ENCODE measurements at places on chromosomes 12 and 14.
A peak's percentile ranks its signal among the peaks of the same experiment; 100 is the strongest.

GRCh38 chr14:101130861-101131260, 227.3 kb upstream of the RTL1 start:
- no peak for DNase-seq

- no peak for DNase-seq
These were observed 219.8 kb downstream of the RPS29 start for GRCh38 chr14:49366416-49366815.

DNA sequence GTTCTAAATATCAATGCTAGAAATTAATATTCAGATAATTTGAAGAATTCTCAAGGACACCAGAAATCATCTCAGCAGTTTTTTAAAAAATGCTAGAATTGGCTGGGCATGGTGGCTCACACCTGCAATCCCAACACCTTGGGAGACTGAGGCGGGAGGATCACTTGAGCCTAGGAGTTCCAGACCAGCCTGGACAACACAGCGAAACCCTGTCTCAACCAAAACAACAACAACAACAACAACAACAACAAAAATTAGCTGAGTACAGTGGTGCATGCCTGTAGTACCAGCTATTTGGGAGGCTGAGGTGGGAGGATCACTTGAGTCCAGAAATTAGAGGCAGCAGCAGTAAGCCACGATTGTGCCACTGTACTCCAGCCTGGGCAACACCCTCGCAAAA, 3.2 kb upstream of the MDP1 start:
- no peak for DNase-seq

- peak; percentile 80 for DNase-seq
These were observed 768 bp downstream of the CEP170B start for GRCh38 chr14:104865631-104866441.

DNA sequence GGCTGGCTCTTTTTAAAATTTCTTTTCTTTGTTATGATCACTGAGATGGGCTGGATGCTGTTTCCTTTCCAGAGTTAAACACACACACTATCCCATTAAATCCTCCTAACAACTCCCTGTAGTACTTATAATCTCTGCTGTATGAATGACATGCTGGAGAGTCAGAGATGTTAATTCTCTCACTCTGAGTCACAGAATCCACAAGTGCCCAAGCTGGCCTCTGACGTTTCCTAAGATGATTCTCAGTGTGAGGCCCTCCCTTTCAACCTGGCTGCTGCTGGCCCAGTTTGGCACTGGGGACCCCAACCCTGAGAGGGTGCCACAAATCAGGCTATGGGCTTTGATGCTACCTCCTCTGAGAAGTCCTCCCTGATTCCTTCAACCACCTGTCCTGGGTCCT, 5.4 kb downstream of the NOS1 start:
- no peak for DNase-seq

- DNase-seq = no peak
These were observed 209.5 kb downstream of the ANO6 start for GRCh38 chr12:45425426-45425825.

GRCh38 chr14:49294621-49295148, 291.5 kb downstream of the RPS29 start:
- DNase-seq = no peak

DNA sequence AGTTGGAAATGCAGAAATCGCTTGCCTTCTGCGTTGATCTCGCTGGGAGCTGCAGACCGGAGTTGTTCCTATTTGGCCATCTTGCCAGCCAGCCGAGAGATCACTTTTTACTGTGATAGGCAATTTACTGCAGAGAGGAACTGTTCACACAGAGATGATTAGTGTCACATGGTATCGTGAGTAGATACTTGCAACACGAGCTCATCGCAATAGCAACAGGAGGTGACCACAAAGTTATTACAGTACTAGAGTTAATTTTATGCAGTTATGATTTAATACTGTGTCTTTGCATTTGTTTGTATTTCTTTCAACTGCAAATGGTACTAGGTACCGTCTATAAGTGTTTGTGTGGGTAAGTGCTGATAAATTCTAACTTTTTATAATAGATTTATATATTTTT, 27.8 kb downstream of the NOPCHAP1 start:
- no peak for DNase-seq

DNA sequence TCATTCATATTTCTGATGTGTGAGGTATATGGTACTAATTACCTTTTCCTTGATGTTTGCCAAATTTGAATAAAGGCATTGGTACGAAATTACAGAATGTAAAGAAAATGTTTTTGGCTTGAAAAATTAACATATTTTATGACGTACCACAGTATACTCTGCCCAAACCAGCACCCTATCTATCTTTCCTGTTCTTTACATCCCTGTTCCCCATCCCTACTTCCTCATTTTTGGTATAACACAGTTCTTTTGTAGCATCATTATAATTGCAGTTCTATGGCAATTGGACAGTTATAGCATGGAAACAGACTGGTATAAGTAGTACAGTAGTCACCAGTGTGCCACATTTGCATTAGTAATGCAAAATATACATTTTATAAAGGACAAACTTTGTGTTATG, 7.0 kb upstream of the CCT2 start:
- no peak for DNase-seq

GRCh38 chr14:56143025-56143424, 24.8 kb downstream of the PELI2 start:
- DNase-seq = no peak

GRCh38 chr12:51622564-51622963, 31.5 kb downstream of the SCN8A start:
- no peak for DNase-seq

DNA sequence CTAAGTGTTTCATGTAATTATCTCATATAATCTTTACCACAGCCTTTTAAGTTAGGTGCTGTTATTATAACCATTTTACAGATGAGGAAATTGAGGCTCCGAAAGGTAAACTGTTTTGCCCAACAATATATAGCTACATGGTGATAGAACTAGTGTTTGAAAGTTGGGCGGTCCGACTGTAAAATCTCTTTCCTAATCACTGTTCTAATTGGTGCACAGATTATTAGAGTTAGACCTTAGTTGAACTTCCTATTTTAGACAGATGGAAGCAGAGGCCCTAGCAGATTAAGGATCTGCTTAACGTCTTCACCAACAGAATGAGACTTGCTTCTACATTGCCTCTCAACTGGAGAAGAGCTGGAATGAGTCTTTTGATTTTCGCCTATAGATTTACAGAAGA, 30.0 kb upstream of the DUSP6 start:
- DNase-seq = no peak

GRCh38 chr12:34403706-34404376, 381.5 kb downstream of the ALG10 start:
- peak; percentile 57 for DNase-seq

- DNase-seq = no peak
These were observed 84.4 kb upstream of the ETV6 start for GRCh38 chr12:11564984-11565651.

DNA sequence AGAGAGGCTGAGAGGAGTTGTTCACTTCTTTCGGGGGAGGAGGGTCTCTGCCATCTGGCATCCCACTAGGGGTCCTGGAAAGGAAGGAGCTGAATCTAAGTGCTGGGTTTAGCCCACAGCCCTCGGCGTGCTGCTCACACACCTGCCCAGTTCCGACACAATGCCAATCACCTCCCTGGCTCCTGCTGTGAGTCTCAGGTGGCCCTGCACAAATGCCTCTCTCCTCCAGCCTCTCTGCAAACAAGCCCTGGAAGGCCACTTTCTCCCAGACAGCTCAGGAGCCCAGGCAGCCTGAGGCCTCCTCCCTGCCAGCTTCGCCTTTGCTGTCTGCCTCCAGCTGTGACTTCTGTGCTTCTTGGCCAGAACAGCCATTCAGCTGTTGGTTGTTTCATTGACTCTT, 51.2 kb downstream of the SMIM41 start:
- no peak for DNase-seq

Measured in activated effector memory CD4-positive, alpha-beta T cell treated with anti-CD3 and anti-CD28 coated beads, Interleukin-2, amount 50 U/mL, for 16 hours (primary cell).